ENCODE measurements at places on chromosomes 13 and 19. TPM values are rescaled to one million over a fixed set of nuclear protein-coding genes. Genes with fewer than 3 reads are reported as not detected.

DNA sequence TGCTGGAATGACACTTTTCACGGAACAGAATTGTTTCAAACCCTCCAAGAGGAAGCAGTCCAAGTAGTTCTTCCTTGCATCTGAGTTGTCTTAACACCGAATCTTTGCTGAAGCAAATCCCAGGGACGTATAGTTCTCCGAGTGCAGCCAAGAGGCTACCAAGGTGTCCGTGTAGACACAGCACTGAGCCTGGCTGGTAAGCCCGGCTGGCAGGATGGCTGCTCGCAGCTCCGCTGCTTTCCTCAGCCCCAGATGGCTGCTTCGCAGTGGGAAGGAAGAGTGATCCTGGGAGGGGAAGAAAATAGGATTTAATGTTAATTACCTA lies 105.0 kb downstream of the SLC7A1 start:
- no peak for DNase-seq

GRCh38 chr13:36673838-36674326 lies at the start of gene SERTM1:
Gene SERTM1 (plus strand): TSS chr13:36674020. CDS start chr13:36695079, 21,059 bp downstream.
- no peak for DNase-seq

GRCh38 chr13:45711951-45712350 lies 9.8 kb downstream of the CBY2 start:
- no peak for DNase-seq

- no peak for DNase-seq
Observed at GRCh38 chr13:29106651-29107050, 286.5 kb downstream of the MTUS2 start.

FAM216B gene
- not detected for total RNA-seq

- DNase-seq = no peak
Observed at GRCh38 chr19:40174092-40174491, 17.1 kb upstream of the MAP3K10 start.

DNA sequence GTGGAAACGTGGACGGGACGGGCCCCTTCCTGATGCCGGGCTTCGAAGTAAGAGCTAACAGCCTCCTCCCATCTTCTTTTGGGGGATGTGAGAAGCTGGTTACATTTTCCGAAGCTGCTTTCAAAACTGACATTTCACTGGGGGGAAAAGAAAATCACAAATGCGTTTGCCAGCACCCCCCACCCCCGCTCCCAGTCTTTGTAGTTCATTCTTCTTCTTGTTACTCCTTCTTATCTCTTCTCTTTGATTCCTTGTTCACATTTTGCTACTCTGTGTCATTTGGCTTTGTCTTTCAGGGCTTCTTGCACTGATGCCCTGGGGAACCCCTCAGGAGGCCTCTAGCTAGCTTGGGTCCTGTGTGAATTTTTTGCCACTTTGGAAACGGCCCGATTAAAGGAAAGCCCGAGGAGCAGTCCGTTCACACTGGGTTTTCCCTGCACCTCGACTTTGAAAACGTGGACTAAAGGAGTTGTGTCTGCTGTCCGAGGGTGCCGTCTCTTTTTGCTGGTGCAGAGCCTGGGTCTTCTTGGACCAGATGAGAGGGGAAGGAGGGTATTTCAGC lies 1.3 kb downstream of the CARM1 start:
- DNase-seq = no peak

ZNF737 gene
- total RNA-seq = 16.4 TPM

DNA sequence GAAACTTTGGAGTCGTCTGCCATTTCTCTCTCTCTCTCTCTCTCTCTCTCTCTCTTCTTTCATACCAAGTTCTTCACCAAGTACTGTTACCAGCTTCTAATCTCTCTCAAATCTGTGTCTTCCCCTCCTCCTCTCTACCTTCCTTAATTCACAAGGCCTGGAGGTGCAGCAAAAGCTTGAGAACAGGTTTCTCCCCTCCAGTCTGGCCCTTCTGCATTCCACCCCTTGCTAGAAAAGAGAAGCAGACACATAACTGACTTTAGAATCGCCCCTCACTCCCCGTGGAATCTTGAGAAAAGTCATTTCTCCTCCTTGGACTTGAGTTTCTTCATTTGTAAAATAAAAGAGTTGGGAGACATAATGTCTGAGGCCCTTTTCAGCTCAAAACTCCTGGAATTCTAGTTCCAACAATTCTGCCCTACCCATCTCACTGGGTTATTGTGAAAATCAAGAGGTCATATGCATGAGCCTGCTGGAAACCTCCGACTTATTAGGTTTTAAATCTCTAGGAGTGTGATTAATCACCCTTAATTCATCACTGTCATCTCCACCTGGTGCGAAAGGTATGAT lies 20.4 kb downstream of the AMER2 start:
- no peak for DNase-seq

GRCh38 chr13:103022336-103022735 lies 43.9 kb downstream of the SLC10A2 start:
- DNase-seq = no peak

DNA sequence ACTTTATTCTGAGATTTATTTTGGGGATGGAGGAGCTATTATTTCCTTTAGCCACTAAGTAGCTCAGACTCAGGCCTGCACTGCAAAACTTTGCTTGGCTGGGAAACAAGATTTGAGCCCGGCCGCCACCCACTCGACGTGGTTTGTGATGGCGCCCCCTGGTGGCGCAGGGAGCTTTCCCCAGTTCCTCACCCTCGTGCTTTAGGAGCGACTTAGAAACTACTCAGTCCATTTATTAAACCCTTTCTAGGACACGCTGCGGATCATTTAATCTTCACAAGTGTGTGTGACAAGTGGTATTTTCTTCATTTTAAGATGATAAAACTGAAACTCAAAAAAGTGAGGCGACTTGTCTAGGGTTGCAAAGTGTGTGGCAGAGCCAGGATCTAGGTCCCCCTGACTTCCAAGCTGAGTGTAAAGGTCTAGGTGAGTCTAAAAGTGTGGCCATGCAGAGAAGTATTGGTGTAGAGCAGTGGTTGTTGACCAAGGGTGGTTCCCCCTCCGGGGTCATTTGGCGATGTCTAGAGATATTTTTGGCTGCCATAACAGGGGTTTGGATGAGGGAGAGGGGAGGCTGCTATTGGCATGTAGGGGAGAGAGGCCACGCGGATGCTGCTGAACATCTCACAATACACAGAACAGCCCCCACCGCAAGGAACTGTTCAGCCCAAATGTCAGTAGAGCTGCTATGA lies 2.2 kb downstream of the CXCL17 start:
- peak; percentile 84 for DNase-seq

PKN1 gene
- 43.5 TPM for total RNA-seq

GRCh38 chr13:58298556-58299135 lies 667.1 kb downstream of the PCDH17 start:
- no peak for DNase-seq

DNA sequence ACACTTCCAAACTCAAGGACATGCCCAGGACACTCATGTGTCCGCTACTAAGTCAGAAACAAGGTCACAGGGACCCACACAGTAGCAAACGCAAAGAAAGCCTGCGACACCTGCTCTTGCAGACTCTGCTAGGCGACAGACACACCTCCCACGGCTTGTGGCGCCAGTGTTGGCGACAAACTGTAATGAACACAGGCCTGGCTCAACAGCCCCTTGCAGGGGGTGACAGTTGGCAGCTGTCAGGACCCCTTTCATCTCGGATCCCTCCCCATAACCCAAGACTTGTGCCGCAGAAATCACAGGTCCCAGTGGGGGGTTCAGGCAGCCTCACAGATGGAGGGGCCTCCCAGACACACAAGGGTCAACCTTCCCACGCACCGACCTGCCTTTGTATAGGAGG lies 364 bp downstream of the CKM start:
- DNase-seq = no peak

All from transverse colon (tissue), 4 donors.